ENCODE measurements at places on chromosomes 5 and 9. TPM values are rescaled to one million over a fixed set of nuclear protein-coding genes. Genes with fewer than 3 reads are reported as not detected.

The IFNK gene
- not detected for polyA plus RNA-seq

The IL5 gene
- not detected for polyA plus RNA-seq

The C1QTNF2 gene
- 21.0 TPM for polyA plus RNA-seq

The SPINK7 gene
- 0.61 TPM for polyA plus RNA-seq

The ZDHHC11B gene
- 7.3 TPM for polyA plus RNA-seq

The EFCAB9 gene
- not detected for polyA plus RNA-seq

The GPR150 gene
- 0.22 TPM for polyA plus RNA-seq

The EQTN gene
- polyA plus RNA-seq = not detected

The DOCK8 gene
- 8.2 TPM for polyA plus RNA-seq

The PCDHA3 gene
- polyA plus RNA-seq = 0.18 TPM

The ABL1 gene
- 69.3 TPM for polyA plus RNA-seq

GRCh38 chr5:180611140-180611850, 20.0 kb upstream of the SCGB3A1 start:
- DNase-seq = no peak

DNA sequence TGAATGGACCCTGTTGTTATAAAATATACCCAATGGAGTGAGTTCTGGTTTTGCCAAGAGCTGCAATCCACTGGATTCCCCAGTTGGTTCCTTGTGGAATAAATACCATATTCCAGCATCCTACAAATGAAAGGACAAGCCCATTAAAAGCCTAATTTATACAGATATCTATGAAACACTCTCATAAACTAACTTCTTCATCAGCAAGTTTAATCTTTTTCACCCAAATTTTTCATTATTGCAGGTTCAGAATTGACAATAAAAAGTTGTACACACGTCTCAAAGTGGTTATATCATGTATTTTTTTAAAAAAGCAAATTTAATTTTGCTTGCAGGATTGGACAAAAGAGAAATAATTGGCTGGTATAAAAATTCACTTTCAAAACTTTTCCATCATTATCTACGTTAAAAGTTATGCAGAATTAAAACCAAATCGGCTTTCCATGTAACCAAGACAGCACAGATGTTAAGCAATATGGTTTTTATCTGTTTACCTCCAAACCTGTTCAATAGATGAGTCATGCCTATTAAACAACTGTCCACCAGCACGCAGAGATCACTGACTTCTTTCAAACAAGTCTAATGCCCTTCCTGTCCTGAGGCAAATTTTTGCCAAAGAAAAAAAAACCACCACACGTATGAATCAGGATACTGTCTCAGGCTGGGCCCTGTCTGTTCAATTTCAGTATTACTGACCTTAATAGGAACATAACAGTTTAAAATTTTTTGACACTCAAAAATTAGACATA, 42.5 kb downstream of the CEMIP2 start:
- no peak for DNase-seq

GRCh38 chr9:124934290-124934689, 6.6 kb downstream of the GOLGA1 start:
- no peak for DNase-seq

- no peak for DNase-seq
These were observed 29.5 kb downstream of the RANBP3L start for GRCh38 chr5:36272136-36272690.

DNA sequence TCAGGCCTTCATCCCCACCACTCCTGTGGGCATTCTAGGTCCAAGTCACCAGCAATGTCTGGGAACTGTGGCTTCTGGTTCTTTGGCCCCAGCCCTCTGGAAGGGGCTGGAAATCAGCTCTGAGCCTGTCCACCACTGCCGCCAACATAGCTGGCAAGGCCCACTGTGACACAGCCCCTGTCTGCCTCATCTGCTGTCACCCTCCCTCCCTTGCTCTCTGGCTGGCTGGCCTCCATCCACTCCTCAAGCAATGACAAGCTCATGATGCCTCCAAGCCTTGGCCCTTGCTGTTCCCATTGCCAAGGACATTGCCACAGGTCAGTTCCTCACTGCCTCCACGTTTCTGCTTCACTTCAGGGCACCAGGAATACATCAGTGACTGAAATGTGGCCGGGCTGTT, 93.7 kb downstream of the LHX2 start:
- no peak for DNase-seq

DNA sequence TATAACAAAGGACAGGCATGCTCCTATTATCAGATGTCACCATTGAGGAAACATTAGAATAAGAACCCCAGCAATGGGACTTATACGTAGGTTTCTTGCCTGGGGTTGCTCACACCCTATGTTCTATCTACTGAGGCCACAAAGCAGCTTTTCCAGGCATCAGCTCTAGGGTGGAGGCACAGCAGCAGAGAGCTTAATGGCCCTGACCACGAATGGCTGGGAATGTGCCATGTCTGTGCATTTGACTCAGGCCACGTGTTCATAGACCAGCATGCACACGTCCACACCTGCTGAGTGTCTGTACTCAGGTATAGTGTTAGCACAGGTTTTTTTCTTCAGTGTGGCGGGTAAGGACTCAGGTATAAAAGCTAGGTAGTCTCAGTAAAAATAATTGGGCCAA, 129.4 kb downstream of the AOPEP start:
- DNase-seq = no peak

DNA sequence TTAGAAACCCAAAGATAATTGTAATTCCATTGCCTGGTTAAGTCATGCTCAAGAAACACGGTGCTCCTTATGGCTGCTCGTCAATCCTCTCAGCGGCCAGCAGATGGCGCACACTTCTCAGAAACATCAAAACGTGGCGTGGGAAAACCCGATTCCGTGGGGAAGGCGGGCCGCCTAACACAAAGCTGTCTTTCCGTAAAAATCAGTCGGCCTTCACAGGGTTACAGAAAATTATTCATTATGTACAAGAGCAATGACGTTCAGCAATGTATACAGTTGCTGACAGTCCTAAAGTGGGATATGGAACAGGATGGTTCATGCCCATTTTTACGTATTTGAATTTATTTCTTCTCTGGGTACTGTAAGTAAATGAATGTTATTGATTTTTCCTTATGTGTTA, 83.5 kb downstream of the PDE4D start:
- DNase-seq = peak; percentile 79

GRCh38 chr9:36093384-36093783, 43.1 kb upstream of the GLIPR2 start:
- DNase-seq = no peak

- no peak for DNase-seq
These were observed 536.5 kb upstream of the BRINP1 start for GRCh38 chr9:119905724-119906123.

- peak; percentile 87 for DNase-seq
These were observed 10.2 kb downstream of the C9orf50 start for GRCh38 chr9:129610473-129611306.

- no peak for DNase-seq
These were observed 112.8 kb downstream of the GCNT1 start for GRCh38 chr9:76571743-76572146.

DNA sequence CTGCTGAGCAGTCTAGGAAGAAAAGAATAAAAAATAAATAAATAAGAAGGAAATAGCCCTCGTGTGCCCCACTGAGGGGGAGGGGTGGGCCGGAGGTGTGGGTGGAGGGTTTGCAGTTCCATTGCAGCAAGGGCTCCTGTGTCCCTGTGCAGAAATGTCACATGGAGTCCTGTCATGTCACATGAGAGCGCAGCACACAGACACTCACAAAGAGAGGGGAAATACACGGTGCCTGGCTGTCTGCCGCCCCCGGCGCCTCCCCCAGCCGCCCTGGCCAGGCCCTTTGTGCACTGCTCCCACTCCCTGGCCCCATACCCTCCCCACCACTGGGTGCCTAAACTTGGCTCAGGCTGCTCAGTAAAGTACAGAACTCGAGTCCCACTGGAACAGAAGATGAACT, 55.6 kb upstream of the SPTLC1 start:
- no peak for DNase-seq

GRCh38 chr5:59357381-59357977, 536.0 kb downstream of the PDE4D start:
- no peak for DNase-seq

DNA sequence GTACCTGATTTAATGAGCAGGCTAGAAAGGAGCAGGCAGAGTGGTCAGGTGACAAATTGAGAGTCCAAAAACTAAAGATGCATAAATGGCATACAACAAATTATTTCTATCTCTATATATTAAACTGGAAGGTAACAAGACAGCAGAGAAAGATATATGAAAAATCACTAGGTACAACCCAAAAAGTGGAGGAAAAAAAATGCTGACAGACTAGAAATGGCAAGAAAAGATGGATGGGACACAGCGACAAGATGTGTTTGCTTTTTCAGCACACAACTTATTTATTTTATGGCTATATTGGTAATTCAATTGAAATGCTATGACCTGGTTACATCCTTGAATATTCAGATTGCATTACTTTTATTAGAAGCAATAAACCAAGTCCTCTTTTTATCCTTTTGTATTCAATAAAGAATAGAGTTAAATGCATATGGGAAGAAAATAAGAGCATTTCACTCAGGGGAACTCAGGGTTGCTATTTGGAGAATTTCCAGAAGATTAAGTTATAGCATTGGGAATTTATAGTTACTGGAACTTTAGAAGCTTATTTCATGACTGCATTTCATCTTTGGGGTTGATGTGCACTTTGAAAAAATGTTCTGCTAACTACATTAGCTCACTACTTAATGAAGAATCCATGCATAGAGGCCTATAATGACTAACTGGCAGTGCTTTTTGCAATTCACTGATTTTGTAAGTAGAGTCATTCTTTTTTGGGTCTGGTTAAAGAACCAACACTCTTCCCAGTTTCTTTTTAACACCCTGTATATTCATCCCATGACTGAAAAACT, 566.6 kb upstream of the TUSC1 start:
- DNase-seq = peak; percentile 26

DNA sequence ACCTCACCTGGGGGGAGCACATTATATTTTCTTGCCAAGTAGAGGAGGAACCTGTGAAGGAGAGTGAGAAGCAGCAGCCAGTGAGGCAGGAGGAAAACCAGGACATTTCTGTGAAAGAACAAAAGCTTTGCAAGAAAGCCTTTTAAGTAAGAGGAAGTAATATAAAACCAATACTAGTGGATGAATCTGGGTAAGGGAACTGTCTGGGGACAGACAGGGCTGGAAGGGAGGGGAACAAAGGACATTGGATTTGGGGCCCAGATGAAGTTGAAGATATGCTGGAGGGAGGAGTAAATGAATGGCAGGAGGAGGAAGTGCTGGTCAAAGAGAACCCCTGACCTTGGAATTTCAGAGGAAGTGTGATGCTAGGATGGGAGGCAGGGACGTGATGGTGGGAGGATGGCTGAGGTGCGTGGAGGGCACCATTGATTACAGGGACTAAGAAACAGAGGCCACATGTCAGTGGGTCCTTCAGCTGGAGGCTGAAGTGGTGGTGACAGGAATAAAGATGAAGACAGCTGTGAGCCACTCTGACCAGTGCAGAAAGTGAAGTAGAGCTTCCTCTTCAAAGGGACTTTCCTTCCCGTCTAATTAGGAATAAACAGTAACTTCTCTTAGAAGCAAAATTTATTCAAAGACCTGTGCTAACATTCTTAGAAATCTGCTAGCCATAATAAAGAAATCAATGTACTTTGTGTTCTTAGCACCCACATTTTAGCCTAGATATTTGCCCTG, 43.5 kb upstream of the FABP6 start:
- DNase-seq = no peak

GRCh38 chr5:122429545-122430318, 117.7 kb downstream of the SNCAIP start:
- no peak for DNase-seq

- no peak for DNase-seq
These were observed 63.5 kb upstream of the HAND1 start for GRCh38 chr5:154541553-154541952.

GRCh38 chr5:96431376-96432187, 1.5 kb downstream of the PCSK1 start:
- no peak for DNase-seq

GRCh38 chr9:99783799-99784198, 37.9 kb upstream of the NR4A3 start:
- no peak for DNase-seq

DNA sequence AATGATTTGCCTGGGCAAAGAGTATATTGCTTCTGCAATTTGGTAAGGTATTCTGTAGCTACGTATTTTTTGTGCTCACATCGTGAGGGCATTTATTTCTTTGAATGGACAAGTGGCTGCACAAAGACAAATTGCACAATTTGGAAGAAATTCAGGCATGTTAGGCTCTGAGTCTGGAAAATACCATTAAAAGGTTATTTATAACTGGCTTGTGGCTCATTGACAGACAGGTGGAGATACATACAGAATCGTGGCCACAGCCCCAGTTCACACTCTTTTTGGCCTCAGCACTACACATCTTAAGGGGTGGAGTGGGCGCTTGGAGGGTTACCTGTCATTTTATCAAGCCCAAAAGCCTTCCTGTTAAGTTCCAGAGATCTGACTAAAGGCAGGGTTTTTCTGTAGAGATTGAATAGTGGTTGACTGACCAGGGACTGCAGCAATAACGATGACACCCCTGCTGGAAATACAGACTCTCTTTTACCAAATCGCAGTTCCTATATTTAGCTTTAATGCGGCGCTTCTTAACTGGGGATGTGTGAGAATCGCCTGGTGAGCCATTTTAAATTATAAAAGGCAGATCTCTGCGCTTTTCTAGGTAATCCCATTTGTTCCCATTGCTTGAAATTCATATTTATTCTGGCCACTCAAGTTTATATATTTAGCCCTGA, 14.7 kb downstream of the MAN2A1 start:
- DNase-seq = no peak

DNA sequence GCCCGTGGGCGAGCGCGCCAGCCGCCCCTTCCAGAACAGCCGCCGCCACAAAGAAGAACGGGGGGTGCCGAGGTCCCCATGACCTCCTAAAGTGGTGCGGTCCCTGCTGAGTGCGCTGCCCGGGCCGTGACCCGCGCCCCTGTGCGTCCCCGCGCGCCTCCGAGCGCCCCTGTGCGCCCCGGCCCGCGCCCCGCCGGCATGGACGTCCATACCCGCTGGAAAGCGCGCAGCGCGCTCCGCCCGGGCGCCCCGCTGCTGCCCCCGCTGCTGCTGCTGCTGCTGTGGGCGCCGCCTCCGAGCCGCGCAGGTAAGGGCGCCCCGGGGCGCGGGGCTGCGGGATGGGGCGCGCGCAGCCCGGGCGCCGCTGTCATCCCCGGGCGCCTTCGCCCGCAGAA, 384 bp downstream of the COL5A1 start:
- DNase-seq = no peak

GRCh38 chr5:107372723-107373450, 297.9 kb downstream of the EFNA5 start:
- DNase-seq = peak; percentile 48

- DNase-seq = no peak
These were observed 202.1 kb downstream of the RFX3 start for GRCh38 chr9:3323714-3324113.

Data from hindlimb muscle (tissue), 1 donor.